ENCODE measurements at places on chromosomes 5 and 9.

DNA sequence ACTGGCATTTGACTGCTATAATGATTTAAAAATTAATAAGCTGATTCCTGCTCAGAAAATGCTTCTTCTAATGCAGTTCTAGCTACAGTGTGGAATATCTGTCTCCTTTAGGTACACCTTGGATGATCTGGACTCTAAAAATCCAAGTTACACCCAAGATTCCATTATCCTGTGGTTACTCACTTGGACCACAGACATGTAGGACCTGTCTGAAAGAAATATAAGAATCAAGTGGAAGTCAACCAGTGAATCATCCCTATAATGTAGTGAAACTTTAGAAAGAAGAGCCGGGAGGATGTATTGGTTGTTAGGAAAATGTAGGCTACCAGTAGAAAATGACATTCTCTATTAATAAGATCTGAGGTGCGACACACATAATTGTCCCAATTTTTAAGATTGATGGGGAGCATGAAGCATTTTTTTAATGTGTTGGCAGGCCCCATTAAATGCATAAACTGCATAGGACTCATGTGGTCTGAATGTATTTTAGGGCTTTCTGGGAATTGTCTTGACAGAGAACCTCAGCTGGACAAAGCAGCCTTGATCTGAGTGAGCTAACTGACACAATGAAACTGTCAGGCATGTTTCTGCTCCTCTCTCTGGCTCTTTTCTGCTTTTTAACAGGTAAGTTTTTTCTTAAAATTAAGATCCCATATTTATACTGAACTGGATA, at the start of gene SPINK6:
TSS of gene SPINK6 (plus strand) at position 512 of the 673 bp plus-strand sequence. CDS start at position 567, 55 bp downstream.
- no peak for DNase-seq

GRCh38 chr5:98963019-98963418, 34.2 kb upstream of the CHD1 start:
- no peak for DNase-seq

DNA sequence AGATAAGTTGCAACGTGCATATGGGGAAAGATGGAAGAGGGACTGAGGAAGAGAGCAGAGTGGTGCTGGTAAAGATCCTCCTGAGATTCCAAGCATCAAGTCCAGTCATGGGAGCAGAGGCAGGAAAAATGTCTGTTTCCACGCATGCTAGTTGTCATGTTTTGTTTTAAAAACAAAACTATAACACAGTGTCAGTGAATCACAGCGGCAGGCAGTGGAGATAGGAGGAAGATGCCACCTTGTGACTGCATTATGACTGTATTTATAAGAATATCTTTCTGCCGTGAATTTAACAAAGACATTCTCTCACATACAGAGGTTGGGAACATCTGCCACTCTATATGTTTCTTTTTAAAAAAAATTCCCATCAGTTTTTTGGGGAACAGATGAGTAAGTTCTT, 3.7 kb upstream of the SVEP1 start:
- peak; percentile 47 for DNase-seq

DNA sequence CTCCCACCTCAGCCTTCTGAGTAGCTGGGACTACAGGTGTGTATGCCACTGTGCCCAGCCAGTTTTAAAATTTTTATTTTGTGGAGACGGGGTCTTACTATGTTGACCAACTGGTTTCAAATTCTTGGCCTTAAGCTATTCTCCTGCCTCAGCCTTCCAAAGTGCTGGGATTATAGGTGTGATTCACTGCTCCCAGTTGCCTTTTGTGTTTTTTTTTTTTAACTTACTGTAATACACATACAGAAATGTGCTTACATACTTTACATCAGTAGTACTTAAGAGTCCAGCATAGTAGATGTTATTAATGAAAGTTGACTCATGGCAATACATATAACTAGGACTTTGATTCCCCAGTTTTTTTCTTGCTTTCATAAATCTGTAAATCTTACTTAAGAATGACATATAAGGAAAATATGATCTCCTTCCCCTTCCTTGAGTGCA, 4.7 kb downstream of the MAN2A1 start:
- no peak for DNase-seq

All from AG08396 (cell line).